ENCODE measurements at places on chromosomes 16 and 17.

GRCh38 chr17:28327709-28328108, 7.6 kb downstream of the IFT20 start:
- DNase-seq = no peak

- no peak for DNase-seq
Observed at GRCh38 chr17:57629470-57629869, 115.6 kb downstream of the CCDC182 start.

DNA sequence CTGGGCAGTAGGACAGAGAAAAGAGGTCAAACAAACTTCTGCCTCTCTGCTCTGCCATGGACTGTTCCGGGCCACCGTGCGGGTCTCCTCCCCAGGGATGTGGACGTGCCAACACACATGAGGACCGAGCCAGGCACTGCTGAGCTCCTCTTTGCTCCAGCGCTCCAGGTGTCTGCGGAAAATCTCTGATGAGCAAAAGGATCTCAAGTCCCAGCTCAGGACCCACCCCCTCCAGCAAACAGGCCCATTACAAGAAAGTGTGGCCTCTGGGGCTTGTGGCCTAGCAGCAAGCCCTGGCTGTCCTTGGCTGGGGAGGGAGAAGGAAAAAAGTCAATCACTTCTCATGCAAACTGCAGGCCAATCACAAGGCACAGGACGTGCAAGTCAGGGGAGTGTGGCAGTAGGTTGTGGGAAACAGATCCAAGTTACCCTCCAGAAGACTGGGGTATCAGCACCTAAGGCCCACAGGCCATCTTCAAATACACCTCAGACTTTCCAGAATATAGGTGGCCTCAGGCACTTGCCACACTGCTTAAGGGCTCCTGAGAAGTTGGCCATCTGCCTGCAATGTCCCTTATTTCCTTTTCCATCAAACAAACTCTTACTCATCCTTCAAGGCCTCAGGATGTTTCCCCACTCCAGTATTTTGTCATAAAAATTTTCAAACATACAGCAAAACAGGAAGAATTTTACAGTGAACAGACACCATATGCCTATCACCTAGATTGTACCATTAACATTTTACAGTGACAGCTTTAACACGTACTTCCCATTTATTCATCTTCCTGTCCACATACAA, 36.0 kb upstream of the SREBF1 start:
- no peak for DNase-seq

- DNase-seq = no peak
Observed at GRCh38 chr16:65068151-65068740, 53.6 kb downstream of the CDH11 start.

GRCh38 chr17:29158488-29159275, 21.5 kb downstream of the MYO18A start:
- DNase-seq = no peak

DNA sequence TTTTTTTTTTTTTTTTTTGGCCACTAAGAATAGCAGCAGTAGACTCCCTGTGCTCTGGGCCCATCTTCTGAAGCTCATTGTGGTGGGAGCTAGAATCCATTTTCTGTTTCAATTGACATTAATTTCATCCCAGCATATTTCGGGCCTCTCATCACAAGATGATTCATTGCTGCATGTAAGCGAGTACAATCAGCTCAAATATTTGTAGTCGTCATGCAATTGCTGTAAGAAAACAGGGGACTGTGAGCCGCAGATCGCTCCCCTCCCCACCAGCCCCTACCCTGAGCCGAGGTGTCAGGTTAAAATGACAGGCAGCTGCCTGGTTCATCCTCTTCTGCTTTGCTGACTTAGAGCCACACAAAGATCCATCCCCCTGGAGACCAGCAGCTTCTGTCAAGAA, 358.8 kb upstream of the CDH5 start:
- no peak for DNase-seq

- no peak for DNase-seq
Observed at GRCh38 chr17:80441133-80441578, 26.2 kb downstream of the ENDOV start.

Measured in urinary bladder (tissue), 4 donors.